ENCODE measurements at places on chromosomes 16 and 17.
A peak's percentile ranks its signal among the peaks of the same experiment; 100 is the strongest.

DNA sequence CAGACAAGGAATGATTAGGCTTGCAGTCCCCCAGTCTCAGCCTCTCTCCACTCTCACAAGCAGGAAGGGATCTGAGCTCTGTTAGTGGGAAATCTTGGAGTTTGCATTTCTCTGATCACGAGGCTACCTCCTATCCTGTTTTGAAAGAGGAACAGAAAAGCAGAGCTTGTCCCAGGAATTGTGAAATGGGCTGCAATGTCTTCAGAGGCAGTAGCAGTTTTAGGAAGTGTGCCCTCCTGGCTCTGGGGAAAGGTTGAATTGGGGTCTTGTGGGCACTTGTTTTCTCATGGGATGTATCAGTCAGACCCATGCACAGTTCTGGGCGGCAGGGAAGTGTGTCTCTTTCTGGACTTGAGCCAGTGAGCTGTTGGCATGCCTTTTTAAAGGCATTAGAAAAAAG lies 22.8 kb downstream of the NUP85 start:
- DNase-seq: no peak

GRCh38 chr16:78175287-78175686 lies 75.8 kb downstream of the WWOX start:
- DNase-seq: no peak

GRCh38 chr16:71919035-71919434 lies 23.7 kb downstream of the IST1 start:
- DNase-seq: no peak

GRCh38 chr17:45578516-45579455 lies 88.3 kb upstream of the PLEKHM1 start:
- no peak for DNase-seq

- no peak for DNase-seq
These were observed 106.2 kb upstream of the AXIN2 start for GRCh38 chr17:65667656-65668055.

DNA sequence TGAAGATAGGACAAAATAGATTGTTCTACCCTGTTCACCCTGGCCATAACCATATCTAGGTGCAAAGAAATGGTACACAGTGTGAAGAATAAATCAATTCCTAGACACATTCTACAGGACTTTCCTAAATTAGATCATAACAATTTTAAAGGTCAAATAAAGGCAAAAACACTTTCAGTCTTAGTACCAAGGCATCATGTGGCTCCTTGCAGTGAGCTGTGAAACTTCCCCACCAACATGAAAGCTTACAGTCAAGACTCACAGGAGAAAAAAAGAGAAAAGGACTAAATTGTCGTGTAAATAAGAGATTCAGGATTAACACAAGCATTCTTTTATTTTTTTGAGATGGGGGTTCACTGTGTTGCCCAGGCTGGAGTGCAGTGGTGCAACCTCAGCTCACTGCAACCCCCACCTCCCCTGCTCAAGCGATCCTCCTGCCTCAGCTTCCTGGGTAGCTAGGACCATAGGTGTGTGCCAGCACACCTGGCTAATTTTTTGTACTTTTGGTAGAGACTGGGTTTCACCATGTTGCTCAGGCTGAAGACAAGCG lies 14.2 kb downstream of the NSMCE1 start:
- no peak for DNase-seq

GRCh38 chr17:69724238-69724637 lies 309.7 kb downstream of the MAP2K6 start:
- DNase-seq: no peak

DNA sequence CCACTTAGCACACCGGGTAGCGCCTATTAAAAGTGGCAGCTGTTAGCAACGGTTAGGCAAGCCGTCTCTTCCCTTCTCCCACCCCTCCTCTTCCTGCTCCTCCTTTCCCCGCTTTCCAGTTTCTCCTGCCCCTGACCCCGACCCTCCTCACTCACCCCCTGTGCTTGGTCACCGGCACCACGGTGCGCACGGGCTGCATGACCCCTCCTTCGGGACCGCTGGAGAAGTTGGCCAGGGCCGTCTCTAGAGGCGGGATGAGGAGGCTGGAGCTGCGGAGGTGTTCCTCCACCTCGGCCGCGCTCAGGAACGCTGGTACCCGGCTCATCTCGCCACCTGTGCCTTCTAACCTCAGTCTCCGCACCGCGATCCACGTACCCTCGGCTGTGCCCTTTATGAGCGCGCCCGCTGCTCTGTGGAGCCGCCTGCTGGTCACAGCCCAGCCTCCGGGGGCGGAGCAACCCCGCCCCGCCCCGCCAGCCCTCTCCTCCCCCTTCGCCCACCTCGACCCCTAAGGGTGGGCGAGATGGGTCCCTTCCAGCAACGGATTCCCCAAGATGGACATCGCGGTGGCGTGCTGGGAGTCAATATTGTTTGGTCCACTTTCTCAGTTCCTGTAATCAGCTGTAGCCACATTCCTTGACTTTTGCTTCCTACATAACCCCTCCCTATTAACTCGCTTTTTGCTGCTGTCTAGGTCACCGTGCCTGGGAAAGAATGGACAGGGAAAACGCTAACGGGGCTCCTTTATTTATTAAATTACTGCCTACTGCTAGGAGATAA lies at the start of gene CRYM:
Gene CRYM (minus strand): TSS at position 364 of the 780 bp plus-strand sequence. CDS start 39 bp downstream, at position 325.
- no peak for DNase-seq

GRCh38 chr16:57485091-57485915 lies 990 bp downstream of the DOK4 start:
- no peak for DNase-seq

DNA sequence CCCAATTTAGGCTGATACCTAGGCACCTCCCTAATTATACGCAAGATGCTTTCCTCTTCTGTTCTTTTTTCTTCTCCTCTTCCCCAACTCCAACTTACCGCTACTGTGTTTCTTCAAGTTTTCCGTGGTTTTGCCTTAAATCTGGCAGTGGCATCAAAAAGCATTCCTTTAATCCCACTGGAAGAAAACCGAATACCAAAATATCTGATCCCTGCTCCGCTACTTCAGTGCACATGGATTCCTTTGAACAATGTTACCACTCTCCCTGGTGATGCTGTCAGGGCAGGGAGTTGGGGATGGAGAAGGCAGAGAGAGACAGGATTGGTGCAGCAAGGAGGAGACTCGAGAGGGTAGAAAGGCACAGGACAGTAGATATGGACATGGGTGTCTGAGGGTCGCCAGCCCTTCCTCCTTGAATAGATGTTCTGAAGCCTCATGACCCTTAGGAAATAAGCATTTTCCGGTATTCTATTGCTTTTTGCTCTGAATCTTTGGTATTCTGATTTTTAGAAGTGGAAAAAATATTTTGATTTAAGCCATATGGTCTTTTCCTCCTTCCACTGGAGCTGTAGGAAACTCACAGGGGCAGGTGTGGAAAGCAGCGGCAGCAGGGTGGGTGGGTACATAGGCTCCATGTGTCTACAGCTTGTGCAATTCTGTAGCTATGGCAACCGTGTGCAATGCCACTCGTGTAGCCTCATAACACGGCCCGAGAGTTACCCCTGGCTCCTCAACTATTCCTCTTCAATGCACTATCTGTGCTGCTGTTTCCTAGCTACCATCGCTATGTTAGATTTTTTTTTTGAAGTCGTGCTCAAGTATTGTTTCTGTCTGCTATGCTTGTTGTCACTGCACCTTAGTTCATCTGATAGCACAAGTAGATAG lies 32.3 kb upstream of the TANC2 start:
- no peak for DNase-seq

GRCh38 chr16:4283939-4284338 lies 11.1 kb upstream of the TFAP4 start:
- DNase-seq: no peak

GRCh38 chr17:35738519-35739133 lies 7.2 kb downstream of the RASL10B start:
- no peak for DNase-seq

GRCh38 chr17:48148029-48148770 lies 40.6 kb downstream of the SNX11 start:
- DNase-seq: no peak

DNA sequence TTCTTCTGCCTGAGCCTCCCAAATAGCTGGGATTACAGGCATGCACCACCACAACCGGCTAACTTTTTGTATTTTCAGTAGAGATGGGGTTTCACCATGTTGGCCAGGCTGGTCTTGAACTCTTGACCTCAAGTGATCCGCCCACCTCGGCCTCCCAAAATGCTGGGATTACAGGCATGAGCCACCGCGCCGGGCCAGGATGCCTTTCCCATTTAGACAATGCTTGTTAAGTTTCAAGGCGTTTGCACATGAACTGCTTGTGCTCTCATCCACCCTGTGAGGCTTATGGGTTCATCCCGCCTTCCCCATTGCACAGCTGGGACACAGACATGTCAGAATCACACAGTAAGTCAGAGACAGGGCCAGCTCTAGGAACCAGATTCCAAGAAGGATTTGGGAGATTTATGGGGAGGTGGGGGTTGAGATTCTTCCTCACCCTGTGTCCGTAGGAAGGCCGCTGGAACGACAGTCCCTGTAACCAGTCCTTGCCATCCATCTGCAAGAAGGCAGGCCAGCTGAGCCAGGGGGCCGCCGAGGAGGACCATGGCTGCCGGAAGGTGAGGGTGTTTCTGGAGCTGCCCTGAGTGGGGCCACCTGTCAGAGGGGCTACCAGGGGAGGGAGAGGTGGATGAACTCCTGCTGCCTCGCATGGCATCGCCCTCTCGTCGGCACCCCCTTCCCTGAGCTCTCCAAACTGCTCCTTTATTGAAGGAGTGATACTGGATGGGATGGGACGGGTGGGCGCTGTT lies 46.3 kb downstream of the MRC2 start:
- DNase-seq: no peak

DNA sequence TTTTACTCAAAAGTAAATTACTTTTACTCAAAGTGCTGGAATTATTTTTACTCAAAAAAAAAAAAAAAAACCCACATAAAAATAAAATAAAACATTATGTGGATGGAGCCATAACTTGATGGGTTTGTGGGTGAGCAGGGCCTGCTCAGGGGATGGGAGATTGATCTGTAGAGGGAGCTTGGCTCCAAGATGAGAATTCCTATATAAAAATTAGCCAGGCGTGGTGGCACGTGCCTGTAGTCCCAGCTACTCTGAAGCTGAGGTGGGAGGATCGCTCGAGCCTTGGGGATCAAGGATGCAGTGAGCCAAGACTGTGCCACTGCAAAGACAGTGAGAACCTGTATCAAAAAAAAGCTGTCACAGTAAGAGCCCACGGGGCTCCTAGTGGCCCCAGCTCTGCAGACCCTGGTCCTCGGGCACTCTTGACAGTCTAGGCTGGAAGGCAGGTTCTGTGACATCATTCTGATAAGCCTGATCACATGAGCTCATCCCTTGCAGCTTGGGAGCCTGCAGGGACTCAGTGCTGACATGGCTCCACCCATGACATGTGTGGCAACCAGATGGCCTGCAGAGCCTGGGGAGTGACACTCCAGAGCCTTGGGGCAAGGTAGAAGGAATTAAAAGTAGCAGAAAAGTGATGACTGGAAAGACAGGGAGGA lies 42.5 kb downstream of the ST3GAL2 start:
- DNase-seq: no peak

DNA sequence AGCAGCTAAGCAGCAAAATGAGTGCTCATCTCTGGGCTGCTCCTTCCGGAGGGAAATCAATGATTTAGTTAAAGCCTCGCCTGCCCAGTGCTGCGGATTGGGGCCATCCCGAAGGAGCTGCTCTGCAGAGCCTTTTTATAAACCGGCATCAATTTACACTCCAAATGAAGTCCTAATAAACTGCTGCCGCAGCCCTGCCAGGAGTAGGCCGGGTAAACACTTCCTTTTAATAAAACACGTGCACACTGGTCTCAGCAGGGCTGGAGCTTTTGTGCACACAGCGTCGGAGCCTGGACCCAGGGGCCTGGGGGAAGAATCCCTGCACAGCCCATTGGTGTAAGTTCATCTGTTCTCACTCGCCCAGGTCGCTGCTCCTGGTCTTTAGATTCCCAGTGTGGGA lies 79.6 kb upstream of the HS3ST2 start:
- no peak for DNase-seq

DNA sequence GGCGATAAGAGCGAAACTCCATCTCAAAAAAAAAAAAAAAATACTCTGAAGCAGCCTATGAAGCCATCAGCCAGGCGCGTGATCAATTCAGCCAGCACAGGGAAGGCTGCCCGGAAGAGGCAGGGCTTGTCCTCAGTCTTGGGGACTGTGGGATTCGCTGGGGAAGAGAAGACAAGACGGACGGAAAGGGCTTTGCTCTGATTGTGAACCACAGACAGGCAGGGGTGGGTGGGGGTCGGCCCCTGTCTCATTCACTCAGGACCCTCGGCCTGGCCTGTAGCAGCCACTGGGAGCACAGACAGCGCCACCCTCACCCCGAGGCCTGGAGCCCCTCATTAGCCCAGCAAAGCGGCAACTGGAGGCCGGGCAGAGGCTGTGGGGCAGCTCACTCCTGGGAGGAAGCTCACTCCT lies 37.2 kb downstream of the ABR start:
- DNase-seq: no peak

DNA sequence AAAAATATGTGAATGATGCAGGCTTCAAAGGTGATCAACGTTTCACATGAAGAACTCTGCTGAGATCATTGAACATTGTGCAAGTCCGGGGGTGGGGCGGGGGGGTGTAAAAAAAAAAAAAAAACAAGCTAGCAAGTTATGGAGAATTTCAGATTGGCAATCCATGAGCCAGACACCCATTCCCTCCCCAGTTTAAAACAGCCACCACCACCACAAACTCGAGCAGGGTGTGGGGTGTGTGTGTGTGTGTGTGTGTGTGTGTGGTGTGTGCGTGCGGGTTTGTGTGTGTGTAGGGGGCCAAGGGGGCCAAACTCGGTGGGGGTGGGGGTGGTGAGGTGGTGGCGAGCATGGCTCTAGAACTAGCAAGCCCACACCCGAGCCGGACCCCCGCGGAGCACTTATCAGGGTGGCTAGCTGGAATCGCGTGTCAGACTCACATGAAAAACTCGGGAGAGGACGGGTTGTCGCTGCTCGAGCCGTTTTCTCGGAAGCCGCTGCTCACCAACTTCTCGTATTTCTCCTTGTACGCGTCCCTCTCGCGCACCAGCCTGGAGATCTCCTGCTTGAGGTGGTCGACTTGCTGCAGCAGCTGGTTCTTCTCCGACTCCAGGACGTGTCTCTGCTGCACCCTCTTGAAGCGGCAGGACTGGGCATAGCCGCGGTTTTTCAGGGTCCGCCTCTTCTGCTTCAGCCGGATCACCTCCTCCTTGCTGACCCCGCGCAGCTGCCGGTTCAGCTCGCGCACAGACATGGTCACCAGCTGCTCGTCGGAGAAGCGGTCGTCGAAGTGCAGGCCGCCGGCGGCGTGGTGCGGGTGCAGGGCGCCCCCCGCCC lies 2.0 kb downstream of the MAF start:
- peak; percentile 21 for DNase-seq

- DNase-seq: no peak
These were observed 8.7 kb downstream of the DLX4 start for GRCh38 chr17:49977463-49978389.

DNA sequence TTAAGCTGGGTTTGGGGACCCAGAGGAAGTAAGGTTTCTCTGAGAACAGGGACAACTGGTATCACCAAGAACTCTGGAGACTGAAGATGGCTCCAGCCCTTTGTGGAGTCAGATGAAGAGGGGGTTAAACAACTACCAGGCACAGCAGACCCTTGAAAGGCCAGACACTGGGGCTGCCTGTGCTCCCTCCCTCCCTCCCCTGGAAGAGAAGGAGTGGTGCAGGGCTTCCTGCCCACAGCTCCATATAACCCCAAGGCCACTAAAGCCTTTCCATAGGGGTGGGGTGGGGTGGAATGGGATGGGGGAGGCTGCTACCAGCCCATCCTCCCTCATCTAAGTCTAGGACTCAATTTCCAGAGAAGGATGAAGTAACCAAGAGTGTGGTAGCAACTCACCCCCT lies 66.7 kb downstream of the CCDC182 start:
- no peak for DNase-seq

Data from bone marrow (tissue), 2 donors.